Adrenal gland (tissue), 19 donors: ENCODE measurements at places on chromosomes 1 and 21. TPM values are rescaled to one million over a fixed set of nuclear protein-coding genes. Genes with fewer than 3 reads are reported as not detected.

The IFFO2 gene
- 5.9 TPM for polyA plus RNA-seq

The GIPC2 gene
- polyA plus RNA-seq, result 14.8 TPM

The ANXA9 gene
- polyA plus RNA-seq, result 0.18 TPM

The GBP6 gene
- polyA plus RNA-seq, result 0.08 TPM

- no peak for DNase-seq
- no peaks in the 10 kb centered on the region for H3K4me1 ChIP-seq
- H3K36me3 ChIP-seq, result no peaks in the 10 kb centered on the region
- H3K27me3 ChIP-seq, result no peaks in the 10 kb centered on the region
- H3K4me3 ChIP-seq, result no peak overlapping the region
These were observed 35.5 kb downstream of the EPHA2 start for GRCh38 chr1:16120407-16120806.

- peaks cover 10% of the 10 kb centered on the region for H3K4me1 ChIP-seq
- no peak overlapping the region for H3K4me3 ChIP-seq
- no peak for DNase-seq
- H3K27me3 ChIP-seq, result no peaks in the 10 kb centered on the region
- H3K27ac ChIP-seq, result no peak overlapping the region
These were observed 11.4 kb downstream of the HP1BP3 start for GRCh38 chr1:20775700-20776099.

DNA sequence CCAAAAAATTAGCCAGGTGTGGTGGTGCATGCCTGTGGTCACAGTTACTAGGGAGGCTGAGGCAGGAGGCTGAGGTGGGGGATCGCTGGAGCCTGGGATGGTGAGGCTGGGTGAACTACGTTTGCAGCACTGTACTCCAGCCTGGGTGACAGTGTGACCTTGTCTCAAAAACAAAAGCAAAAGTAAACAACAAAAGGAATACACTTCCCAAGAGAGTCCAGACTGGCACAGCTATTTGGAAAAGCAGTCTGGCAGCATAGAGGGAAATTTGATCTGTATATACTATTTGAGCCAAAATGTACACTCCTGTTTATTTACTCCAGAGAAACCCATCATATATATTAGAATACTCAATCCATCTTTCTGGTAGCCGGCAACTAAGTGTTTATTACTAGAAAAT, 107.0 kb upstream of the HMCN1 start:
- no peak for DNase-seq
- no peak overlapping the region for H3K4me3 ChIP-seq
- no peak overlapping the region for H3K27ac ChIP-seq
- no peaks in the 10 kb centered on the region for H3K4me1 ChIP-seq

- H3K27ac ChIP-seq, result peak overlapping the region; percentile 61
- H3K4me3 ChIP-seq, result no peak overlapping the region
- DNase-seq, result no peak
- no peaks in the 10 kb centered on the region for H3K27me3 ChIP-seq
These were observed 2.8 kb downstream of the DDOST start for GRCh38 chr1:20658166-20658915.
